ENCODE measurements at places on chromosomes 7 and 10.

DNA sequence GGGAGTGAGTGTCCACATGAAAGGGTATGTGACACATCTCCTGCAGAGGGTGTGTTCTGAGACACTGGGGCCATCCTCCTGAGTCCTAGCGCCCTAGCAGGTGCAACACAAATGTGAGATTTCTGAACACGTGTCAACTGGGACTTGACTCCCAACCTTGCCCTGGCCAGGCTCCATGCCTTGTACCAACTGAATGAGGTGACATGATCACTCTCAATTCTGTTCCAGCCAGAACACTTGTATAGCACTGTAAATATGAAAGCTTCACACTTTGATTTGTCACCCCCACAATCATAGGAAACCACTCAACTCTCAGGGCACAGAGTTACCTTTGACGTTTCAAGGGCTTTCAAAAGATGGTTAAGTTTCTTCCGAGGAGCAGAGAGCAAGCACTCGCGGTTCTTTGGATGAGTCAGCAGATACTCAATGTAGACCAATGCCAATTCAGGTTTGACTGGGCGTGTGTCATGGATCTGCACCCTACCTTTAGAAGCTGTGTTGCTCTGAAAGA is 48.6 kb downstream of the NCAPG2 start:
- peak; percentile 64 for DNase-seq

DNA sequence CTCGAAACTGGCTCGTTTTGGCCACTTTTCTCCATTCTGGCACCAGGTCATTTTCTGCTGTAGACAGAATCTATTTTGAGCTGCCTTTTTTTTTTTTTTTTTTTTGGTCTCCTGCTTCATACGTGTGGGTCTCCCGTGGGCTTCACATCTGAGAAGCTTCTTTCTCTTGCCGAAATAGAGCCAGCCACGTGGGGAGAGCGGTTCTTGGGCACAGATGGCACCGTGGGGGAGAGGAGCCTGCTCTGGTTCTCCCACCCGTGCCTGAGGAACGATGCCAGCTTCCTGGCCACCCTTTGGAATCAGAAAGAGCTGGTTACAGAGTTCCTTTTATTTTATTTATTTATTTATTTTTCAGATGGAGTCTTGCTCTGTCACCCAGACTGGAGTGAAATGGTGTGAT is 48.7 kb upstream of the OCM2 start:
- DNase-seq: peak; percentile 31

- DNase-seq: no peak
These were observed 37.7 kb downstream of the PPP1R17 start for GRCh38 chr7:31724696-31725095.

- no peak for DNase-seq
These were observed 161.5 kb upstream of the TBX20 start for GRCh38 chr7:35415411-35415822.

GRCh38 chr7:96887426-96887825 is 117.9 kb upstream of the DLX6 start:
- no peak for DNase-seq

GRCh38 chr7:157412021-157412443 is 75.2 kb downstream of the DNAJB6 start:
- DNase-seq: no peak

- DNase-seq: no peak
These were observed 38.8 kb downstream of the ERLIN1 start for GRCh38 chr10:100146875-100147650.

- DNase-seq: no peak
These were observed 14.5 kb downstream of the PSAP start for GRCh38 chr10:71836596-71836974.

DNA sequence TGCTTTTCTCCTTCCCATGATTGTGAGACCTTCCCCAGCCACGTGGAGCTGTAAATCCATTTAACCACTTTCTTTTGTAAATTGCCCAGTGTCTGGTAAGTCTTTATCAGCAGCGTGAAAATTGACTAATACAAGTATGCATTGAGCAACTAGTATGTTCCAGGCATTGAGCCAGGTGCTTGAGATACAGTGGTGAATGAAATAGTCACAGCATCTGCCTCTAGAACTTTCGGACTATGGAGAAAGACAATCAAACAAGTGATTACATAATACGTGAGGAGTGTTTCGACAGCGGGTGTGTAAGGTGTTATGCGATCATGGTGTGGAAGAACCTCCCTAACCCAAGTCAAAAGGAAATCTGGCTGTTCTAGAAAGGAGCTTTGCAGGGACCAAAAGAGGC is 21.6 kb upstream of the NUP205 start:
- no peak for DNase-seq

GRCh38 chr7:91976743-91977142 is 36.1 kb downstream of the AKAP9 start:
- no peak for DNase-seq

DNA sequence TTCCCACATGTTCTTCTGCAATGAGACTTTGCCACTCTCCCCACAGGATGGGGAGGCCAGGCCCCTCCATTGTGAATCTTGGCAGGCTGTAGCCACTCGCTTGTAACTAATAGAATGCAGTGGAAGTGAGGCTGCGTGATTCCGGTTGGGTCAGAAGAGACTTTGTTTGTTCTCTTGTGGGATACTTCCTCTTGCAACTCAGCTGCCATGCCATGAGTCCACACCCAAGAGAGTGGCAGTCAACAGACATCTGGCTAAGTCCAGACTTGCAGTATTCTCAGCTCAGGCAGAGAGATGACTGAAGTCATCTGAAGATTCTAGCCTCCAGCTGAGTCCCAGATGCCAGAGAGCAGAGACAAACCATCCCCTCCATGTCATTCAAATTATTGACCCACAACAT is 153.4 kb upstream of the GDF10 start:
- DNase-seq: no peak

GRCh38 chr10:47253651-47254375 is 46.2 kb upstream of the GDF10 start:
- DNase-seq: no peak

DNA sequence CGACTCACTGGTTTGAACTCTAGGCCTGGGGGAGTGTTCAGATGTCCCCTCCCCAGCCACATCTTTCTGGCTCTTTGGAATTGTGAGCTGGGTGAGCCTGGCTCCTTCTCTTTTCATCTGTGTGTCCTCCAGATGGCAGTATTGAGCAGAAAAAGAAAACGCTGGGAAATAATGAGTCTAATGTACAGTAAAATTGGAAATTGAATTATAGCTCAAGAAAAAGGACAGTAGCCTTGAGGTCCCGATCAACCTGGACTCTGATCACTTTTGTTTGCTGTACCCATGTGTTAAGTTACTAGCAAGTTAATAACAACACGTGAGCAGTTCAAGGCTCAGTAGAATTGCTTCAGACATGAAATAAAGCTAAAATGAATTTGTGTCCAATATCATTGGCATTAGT is 77.9 kb downstream of the SNX10 start:
- peak; percentile 70 for DNase-seq

DNA sequence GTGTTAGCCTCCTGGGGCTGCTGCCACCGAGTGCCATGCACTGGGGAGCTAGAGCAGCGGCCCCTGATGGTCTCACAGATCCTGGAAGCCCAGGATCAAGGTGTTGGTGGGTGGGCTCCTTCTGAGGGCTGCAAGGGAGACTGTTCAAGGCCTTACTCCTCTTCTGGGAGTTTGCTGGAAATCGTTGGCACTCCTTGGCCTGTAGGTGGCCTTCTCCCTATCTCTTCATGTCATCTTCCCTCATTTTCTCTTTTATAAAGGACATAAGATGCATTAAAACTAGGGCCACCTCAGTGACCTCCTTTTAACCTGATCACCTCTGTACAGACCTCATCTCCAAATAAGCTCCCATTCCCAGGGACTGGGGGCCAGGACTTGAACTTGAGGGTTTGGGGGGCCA is 27.0 kb upstream of the ZNF862 start:
- peak; percentile 38 for DNase-seq

- no peak for DNase-seq
These were observed 21.3 kb upstream of the HERPUD2 start for GRCh38 chr7:35716038-35716803.

DNA sequence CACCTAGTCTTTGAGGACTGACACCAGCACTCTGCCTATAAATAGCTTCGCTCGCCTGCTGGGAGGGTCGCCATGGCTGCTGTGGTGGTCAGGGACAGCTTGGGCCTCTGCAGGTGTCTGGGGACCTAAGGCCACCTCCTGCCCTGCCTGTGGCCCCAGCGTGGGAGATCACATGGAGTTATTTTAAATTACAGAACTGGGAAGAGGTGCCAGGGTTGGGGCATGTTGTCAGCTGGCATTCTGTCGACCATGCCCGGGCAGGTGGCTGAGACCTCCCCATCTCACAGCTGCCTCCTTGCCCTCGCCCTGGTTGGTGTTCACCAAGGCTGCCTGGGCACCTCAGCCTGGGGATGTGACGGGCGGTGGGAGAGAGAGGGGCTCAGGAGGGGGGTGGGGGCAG is 18.1 kb downstream of the SHH start:
- no peak for DNase-seq

DNA sequence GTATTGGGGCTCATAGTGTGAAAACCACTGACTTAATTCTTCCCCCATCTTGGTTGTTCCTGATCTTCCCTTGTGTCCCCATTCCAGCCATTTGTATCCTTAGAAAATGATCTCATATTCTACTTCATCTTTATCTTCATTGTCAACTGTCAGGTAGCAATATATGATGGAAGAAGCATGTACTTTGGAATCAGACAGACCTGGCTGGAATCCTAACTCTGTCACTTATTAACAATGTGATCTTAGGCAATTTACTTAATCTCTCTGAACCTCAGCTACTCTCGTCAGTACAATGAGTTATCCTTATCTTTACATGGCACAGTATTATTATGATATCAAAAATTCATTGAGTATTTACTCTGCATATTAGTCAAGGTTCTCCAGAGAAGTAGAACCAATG is 10.1 kb downstream of the CFTR start:
- DNase-seq: no peak

- peak; percentile 37 for DNase-seq
These were observed 19.1 kb downstream of the CTBP2 start for GRCh38 chr10:125141150-125141859.

DNA sequence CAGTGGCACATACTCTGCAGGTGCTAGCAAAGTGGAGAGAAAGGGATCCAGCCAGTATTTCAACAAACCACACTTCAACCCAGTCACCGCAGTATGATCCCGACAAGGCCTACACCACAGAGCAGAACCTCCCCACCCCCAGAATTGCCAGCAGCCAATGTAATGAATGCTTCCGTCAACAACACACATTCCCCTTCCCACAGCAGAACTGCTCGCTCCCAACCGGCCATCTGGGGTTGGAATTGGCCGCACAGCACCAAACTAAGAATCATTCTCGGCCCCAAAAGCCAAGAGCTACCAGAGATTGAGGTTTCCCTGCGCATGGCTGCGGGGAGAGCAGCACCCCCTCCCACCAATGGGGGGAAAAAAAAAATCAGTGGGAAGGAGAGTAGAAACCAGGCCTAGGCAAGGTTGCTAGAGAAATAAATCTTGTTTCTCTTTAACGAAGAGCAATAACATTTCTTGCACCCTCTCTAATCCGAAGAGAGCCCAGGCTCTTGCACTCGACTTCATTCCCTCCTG is 1.1 kb downstream of the WASL start:
- DNase-seq: peak; percentile 67

DNA sequence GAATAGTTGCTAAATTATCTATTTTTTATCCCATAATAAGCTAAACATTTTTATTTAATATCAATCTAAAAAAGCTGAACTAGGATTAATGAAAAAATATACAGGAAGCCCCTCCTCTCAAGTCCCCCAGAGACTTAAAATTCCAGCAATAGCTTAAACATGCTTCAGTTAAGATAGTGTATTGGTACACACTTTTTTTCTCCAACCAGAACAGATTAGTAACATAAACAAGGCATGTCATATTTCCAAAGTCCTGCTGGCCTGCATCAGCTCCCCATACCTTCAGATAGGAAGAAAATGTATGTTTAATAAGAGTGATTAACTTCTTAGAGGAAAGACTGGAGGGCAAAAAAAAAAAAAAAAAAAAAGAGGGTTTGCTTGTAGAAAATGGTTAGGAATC is 7.1 kb downstream of the TBX20 start:
- DNase-seq: no peak

DNA sequence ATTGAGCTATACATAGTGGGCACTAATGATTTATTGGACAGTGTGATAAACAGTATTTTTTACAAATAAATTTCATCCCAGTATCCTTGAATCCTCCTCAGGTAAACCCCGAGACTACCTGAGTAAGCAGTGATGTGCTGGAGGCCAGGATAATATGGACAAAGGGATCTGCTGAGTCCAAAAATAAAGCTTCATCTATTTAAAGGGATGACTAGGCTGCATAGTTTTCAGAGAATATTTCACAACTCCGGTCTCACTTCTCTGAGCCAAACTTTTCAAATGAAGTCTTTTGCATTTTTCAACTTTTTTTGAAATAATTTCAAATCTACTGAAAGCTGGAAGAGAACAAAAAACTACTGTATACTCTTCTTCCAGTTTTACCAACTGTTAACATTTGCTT is 2.5 kb downstream of the ACTR3B start:
- DNase-seq: no peak

DNA sequence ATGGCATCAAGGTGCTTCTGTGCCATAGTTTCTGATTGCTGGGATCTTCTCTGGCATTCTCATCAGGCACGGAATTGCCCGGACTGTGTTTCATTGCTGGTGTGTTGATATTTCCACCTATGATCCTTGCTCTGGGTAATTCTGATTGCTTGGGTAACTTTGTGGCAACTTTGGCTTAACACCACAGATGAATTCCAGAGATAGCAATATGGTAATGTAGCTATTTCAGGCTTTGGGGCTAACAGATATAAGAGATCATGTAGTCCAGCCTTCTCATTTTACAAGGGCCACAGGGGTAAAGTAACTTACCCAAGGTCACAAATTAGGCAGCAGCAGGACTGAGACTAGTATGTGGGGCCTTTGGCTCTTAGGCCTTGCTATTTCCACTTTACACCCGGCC is 53.9 kb upstream of the PLPP4 start:
- DNase-seq: no peak

DNA sequence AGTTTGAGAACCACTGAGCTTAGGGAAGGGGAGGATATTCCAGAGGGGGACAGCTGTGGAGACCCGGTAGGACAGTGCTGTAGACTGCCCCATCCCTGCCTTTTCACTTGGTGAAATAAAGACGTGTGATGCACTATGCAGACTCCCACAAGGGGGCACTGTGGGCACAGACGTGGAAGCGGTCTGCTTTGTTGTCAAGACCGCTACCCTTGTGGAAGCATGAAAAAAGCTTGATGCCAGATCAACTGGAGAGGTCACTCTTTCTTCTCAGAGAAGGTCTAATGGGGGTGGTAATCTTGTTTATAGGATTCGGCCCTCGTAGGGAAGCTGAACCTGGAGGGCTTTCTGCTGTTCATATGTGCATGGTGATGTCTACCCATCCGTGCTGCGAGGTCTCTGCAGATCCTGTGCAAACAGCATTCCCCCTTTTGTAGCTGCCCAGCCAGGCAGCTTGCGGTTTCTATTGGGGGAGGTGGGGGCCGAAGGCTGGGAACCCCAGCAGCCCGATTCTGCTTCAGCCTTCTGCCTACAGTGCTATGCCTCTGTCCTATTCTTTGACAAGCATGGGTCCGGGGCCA is 13.7 kb downstream of the RPS24 start:
- peak; percentile 76 for DNase-seq

GRCh38 chr7:43929529-43930457 is 3.6 kb downstream of the UBE2D4 start:
- no peak for DNase-seq

GRCh38 chr10:133160826-133161471 is 930 bp downstream of the KNDC1 start:
- no peak for DNase-seq
